ENCODE measurements at places on chromosomes 1 and 21.

DNA sequence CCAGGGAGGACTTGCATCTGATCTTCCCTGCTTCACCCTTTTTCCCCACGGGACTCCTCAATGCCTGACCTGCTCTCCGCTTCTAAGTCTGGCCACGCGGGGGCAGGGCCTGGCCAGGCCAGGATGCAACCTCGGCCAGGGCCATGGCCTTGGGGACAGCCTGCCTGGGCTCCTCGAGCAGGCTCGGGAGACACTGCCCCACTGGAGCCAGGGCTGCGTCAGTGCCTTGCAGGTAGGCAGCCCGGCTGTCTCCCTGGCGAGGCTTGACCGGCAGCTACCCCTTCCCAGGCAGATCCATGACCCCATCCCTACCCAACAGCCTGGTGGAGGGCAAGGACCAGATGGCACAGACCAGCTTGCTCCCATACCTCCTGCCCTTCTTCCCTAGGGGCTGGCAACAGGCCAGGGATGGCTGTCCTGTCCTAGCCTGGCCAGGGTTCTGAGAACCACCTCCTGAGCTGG is 2.7 kb upstream of the PRDM16 start:
- DNase-seq: no peak

- DNase-seq: no peak
Measured at GRCh38 chr1:109761227-109762038, 2.3 kb downstream of the EPS8L3 start.

DNA sequence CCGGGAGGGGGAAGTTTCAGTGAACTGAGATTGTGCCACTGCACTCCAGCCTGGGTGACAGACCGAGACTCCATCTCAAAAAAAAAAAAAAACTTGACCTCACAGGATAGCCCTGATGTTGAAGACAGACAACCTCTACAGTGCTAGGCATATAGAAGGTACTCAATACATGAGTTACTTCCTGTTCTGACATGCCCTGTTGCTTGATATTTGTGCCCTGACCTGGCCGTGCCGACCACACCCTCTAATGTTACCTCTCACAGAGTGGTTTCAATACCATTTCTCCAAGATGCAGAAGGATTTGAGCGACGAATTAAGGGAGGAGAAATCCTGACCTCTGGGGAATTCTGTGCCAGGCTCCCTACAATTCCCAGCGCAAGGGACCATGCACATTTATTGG is 5.2 kb downstream of the PTAFR start:
- DNase-seq: no peak

DNA sequence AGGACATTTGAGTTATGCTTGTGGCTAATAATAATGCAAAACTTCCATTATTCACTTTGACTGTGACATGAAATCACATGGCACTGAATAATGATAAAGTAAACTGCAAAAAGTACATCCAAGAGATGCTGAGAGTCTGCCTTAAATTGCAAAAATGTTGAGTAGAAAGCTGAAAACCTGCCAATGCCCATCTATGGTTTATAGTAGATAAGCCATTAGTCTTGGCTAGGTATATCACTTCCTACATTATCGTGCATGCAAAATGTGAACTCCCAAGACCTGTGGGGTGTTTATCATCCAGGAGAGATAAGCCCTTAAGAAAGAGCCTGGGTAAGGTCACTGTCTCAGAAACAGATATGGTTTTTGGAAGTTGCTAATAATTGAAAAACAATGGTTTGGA is 208.7 kb upstream of the DPYD start:
- DNase-seq: no peak

DNA sequence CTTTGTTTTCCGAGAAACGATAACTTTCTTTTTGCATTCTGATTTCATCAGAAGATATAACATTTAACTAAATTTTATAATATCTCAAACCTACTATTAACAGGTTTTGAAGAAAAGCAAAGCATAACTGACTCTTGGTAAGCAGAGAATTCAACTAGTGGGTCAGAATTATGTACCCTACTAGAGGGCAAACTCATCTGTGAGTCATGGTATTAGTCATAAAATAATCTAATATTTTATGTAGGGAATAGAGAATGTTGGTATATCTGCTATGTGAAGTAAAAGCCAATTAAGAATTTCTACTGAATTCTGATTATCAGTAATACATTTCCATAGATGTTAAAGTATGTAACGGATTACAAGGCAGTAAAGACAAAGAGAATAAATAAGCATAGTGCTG is 56.8 kb downstream of the USP1 start:
- no peak for DNase-seq

GRCh38 chr1:15696956-15697521 is 12.9 kb downstream of the PLEKHM2 start:
- DNase-seq: peak; percentile 41

- DNase-seq: no peak
Measured at GRCh38 chr1:76725864-76726619, 141.2 kb upstream of the ST6GALNAC5 start.

DNA sequence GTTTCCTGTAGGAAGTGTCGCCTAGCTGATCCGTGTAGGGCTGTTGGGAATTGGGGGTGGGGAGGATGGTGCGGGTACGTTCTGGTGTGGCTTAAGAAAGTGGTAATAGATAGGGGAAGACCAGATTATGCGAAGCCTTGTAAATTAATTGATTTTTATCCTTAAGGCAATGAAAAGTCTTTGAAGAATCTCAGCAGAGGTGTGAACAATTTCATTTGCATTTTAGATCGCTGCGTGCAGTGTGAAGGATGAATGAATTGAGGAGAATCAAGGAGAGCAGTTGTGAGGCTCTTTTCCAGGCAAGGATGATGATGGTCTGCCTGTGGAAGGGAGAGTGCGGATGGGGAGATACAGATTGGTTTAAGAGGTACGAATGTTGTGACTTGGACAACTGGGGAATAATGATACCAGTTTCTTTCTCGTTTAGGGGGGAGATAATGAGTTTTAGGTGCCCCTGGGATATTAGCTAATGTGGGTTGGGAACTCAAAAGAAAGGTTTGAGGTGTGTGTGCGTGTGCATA is 813 bp upstream of the DEDD start:
- DNase-seq: no peak

GRCh38 chr1:246428542-246429308 is 78.4 kb downstream of the SMYD3 start:
- DNase-seq: no peak

GRCh38 chr21:32978331-32979270 is 47.1 kb upstream of the OLIG2 start:
- no peak for DNase-seq

- peak; percentile 13 for DNase-seq
Measured at GRCh38 chr1:23727362-23727811, 15.9 kb upstream of the ELOA start.

- DNase-seq: no peak
Measured at GRCh38 chr1:24725209-24725651, 20.0 kb upstream of the CLIC4 start.

GRCh38 chr21:31236528-31236927 is 107.5 kb downstream of the TIAM1 start:
- no peak for DNase-seq

- DNase-seq: peak; percentile 7
Measured at GRCh38 chr1:61056573-61057439, 25.6 kb upstream of the NFIA start.

GRCh38 chr21:41754479-41754891 is 12.4 kb downstream of the RIPK4 start:
- DNase-seq: no peak

GRCh38 chr1:192057766-192058165 is 100.5 kb upstream of the RGS18 start:
- DNase-seq: no peak

GRCh38 chr1:19645411-19646251 is 1.5 kb downstream of the NBL1 start:
- no peak for DNase-seq

GRCh38 chr1:64683419-64683818 is 61.5 kb upstream of the RAVER2 start:
- DNase-seq: no peak
